Breast epithelium (tissue), 4 donors: ENCODE measurements at places on chromosomes 7 and 10.

- H3K4me3 ChIP-seq: no peak overlapping the region
- no peak for DNase-seq
- no peak overlapping the region for H3K27ac ChIP-seq
- H3K27me3 ChIP-seq: no peaks in the 10 kb centered on the region
- H3K36me3 ChIP-seq: no peaks in the 10 kb centered on the region
- no peaks in the 10 kb centered on the region for H3K4me1 ChIP-seq
These were observed 50.8 kb downstream of the RBM20 start for GRCh38 chr10:110694820-110695538.

- no peak for DNase-seq
- H3K4me1 ChIP-seq: no peaks in the 10 kb centered on the region
- no peak overlapping the region for H3K27ac ChIP-seq
- H3K27me3 ChIP-seq: no peaks in the 10 kb centered on the region
These were observed 376.9 kb downstream of the CALN1 start for GRCh38 chr7:72035266-72035665.

DNA sequence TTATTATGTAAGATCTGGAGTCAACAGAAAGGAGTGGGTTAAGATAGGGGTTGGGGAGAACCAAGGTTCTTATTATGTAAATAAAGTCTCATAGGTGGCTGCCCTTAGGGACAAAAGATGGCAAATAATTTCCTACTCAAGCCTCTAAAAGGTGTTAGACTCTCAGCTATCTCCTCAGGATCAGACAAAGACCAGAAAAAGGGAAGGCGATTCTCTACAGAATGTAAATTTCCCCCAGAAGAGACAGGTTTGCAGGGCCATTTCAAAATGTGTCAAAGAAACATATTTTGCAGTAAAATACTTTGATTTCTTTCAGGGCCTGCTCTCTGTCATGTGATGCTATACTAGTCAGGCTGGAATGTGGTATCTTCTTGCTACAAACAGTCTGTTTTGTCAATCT, 80.3 kb downstream of the MICU1 start:
- H3K4me3 ChIP-seq: no peak overlapping the region
- DNase-seq: no peak
- H3K4me1 ChIP-seq: no peaks in the 10 kb centered on the region
- H3K36me3 ChIP-seq: peaks cover 10% of the 10 kb centered on the region
- H3K27me3 ChIP-seq: no peaks in the 10 kb centered on the region

DNA sequence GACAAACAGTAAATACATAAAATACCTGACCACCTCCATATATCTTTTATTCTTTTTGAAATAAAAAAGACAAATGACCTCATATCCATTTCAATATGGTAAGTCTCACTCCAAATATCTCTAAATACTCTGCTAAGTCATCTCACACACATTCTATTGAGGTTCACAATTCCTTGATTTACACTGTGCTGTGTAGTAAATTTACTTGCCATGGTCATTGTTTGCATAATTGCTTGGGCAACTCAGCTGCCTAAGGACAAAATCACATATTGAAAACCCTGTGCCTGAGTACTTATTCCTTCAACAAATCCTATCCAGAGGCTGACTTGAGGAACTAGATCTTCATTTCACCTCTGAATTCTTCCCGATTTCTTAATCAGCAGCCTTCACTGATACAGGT, 176.4 kb downstream of the THSD7A start:
- no peak overlapping the region for H3K4me3 ChIP-seq
- no peak overlapping the region for H3K27ac ChIP-seq
- H3K36me3 ChIP-seq: no peaks in the 10 kb centered on the region
- DNase-seq: no peak

DNA sequence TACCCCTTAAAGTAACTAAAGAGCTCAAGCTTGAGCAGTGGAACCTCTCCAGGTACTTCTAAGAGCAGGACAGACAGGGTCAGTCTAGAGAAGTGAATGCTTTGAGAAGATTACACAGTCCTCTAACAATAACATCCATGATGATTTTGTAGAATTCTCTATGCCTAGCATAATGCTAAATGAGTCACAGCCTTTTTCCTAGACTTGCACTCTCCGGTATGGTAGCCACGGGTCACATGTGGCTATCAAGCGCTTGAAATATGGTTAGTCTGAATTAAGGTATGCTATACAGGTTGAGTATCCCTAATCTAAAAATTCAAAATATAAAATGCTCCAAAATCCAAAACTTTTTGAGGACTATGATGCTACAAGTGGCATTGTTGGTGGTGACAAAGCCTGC, 166.6 kb upstream of the MKLN1 start:
- no peaks in the 10 kb centered on the region for H3K36me3 ChIP-seq
- no peak overlapping the region for H3K27ac ChIP-seq
- no peaks in the 10 kb centered on the region for H3K27me3 ChIP-seq
- DNase-seq: no peak
- H3K4me3 ChIP-seq: no peak overlapping the region
- no peaks in the 10 kb centered on the region for H3K4me1 ChIP-seq

DNA sequence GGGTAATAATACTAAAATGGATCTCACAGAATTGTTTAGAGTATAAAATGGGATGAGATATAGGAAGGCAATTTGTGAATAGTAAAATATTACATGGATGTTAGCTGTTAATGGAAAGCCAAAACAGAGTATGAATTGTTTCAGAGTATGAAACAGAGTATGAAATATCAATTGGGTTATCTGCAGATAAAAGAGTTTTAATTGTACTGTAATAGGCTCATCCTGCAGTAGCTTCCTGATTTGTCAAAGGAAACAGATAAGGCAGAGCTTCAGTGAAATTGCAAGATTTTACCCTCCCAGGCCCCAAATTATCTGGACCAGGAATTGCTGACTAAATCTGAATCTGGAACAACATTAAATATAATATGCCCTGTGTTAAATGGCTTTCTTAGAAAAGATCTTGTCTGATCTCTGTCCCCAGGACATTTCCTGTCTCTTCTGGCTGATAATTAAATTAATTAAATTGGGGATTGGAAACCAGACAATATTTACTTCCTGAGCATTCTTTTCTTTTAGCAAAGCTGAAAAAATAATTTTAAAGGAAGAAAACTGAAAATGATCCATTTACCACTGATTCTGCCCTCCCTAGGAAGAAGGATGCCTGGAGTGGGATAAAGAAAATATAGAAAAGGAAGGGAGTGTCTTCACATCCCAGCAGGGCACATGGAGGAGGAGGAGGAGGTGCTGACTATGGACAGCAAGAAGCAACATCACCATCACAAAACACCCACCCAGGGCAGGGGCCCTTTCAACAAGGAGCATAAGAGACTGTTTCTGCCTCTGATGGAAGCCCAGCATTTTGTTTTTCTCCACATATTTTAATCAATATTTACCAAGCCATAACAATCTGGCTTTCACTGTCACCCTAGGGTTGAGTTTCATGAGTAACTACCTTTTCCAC, 18.5 kb downstream of the PTN start:
- H3K27me3 ChIP-seq: no peaks in the 10 kb centered on the region
- no peaks in the 10 kb centered on the region for H3K36me3 ChIP-seq
- H3K4me1 ChIP-seq: no peaks in the 10 kb centered on the region
- H3K27ac ChIP-seq: no peak overlapping the region
- no peak overlapping the region for H3K4me3 ChIP-seq
